ENCODE measurements at places on chromosomes 4 and X. TPM values are rescaled to one million over a fixed set of nuclear protein-coding genes. Genes with fewer than 3 reads are reported as not detected.

The BEX5 gene
- polyA plus RNA-seq: not detected

DNA sequence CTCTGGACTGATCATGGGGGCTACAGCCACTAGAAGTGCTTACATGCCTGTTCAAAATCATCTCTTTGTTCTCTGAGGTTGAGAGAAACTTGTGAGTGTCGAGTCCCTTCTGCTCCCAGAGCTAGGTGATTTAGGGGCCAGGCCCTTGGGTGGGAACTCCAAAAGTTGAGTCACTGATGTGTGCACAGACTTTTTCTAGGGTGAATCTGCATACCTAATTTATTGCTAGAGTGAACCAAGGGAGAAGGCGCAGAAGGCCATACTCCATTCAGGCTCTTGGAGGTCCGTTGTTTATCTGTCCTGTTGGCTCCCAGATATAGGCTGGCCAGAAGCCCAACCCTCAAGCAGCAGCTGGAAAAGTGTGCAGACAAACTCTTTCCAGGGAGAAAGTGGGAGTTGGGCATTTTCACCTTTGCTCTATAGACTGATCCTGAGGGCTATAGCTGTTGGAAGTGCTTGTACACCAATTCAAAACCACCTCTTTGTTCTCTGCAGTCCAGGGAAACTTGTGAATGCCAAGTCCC, 80.8 kb upstream of the ARX start:
- DNase-seq: no peak

The SMS gene
- 90.7 TPM for polyA plus RNA-seq

The P2RY4 gene
- 0.03 TPM for polyA plus RNA-seq

DNA sequence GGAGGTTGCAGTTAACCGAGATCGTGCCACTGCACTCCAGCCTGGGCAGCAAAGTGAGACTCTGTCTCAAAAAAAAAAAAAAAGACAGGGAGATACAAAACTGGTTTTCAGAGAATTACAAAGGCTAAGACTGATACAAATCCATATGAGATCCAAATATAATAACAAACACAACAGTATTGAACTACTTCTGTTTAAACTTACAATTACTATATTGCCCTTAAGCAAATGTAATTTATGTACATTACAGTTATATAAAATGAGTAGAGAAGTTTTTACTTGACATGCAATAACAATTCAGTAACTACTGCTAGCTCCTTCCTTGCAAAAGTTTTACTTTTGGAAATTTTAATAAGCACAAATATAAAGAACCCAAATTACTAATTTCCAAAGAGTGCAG, 52.6 kb upstream of the PABPC1L2A start:
- DNase-seq: no peak

The TMEM35A gene
- 0.19 TPM for polyA plus RNA-seq

GRCh38 chr4:89586318-89586717, 250.6 kb downstream of the SNCA start:
- DNase-seq: no peak

- DNase-seq: no peak
These were observed 14.6 kb downstream of the PSAPL1 start for GRCh38 chr4:7419961-7420660.

The PALLD gene
- 122 TPM for polyA plus RNA-seq

The GLOD5 gene
- polyA plus RNA-seq: not detected

- DNase-seq: no peak
These were observed 7.5 kb upstream of the GUCY1A1 start for GRCh38 chr4:155659176-155659575.

The LUZP4 gene
- polyA plus RNA-seq: not detected

DNA sequence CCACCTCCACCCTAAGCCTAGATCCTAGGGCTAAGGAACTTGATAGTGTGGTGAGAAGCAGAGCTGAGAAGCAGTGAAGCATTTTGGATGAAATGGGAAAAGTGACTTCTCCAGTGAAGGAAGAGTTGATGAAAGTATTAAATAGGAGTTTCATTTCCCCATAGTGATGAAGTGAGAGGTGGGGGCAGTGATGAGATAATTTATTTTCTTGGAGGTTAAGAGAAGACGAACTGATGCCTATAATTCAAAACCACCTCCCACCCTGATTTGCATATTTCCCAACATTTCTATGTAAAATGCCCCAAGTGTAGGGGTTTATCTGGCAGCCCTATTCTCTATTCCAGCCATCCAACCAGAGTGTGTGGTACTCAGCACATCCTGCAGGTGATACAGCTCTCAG, 6.3 kb downstream of the LONRF3 start:
- no peak for DNase-seq

Measured in mammary epithelial cell (primary cell).